ENCODE measurements at places on chromosomes 7 and 10. TPM values are rescaled to one million over a fixed set of nuclear protein-coding genes. Genes with fewer than 3 reads are reported as not detected.
A peak's percentile ranks its signal among the peaks of the same experiment; 100 is the strongest.

Gene TUBB8
- 0.50 TPM for total RNA-seq

Gene VIPR2
- total RNA-seq, result not detected

Gene POLD2
- total RNA-seq, result 53.3 TPM

Gene BTBD16
- total RNA-seq, result 0.11 TPM

Gene CCDC146
- total RNA-seq, result 44.9 TPM

Gene NPY4R
- total RNA-seq, result not detected

Gene TAS2R5
- total RNA-seq, result 3.5 TPM

Gene TMEM176B
- total RNA-seq, result 36.0 TPM

Gene PRKAR2B
- 9.0 TPM for total RNA-seq

Gene RAPGEF5
- total RNA-seq, result 32.1 TPM

Gene MINDY4
- 17.9 TPM for total RNA-seq

DNA sequence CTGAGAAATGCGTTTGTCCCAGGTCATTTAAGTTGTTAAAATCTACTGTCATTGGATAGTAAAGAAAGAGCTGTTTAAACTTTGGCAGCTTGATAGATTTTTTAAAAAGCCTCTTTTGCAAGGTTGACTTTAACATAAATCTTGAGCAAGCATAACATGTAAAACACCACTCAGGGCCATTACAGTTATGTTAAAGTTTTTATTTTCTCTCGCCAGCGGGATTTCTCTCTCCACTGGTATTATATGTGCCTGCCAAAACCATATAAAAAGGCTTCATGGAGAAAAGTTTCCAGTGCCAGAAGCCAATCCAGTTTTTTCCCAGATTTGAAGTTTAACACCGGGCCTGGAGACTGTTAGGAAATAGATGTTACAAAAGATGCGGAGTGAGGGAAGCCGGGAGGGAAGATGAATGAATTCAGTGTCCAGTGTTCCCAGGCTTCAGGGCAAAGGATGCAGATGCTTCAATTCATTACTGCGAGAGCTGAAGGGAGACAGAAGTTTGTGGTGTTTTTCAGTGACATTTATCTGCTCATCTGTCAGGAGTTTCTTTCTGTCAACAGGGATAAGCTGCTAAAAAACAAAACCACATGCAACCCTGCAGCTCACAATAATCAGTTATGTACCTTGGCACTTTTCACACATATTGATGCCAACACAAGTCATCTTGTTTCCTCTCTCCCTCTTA lies 155.5 kb downstream of the SPAG6 start:
- DNase-seq, result no peak

DNA sequence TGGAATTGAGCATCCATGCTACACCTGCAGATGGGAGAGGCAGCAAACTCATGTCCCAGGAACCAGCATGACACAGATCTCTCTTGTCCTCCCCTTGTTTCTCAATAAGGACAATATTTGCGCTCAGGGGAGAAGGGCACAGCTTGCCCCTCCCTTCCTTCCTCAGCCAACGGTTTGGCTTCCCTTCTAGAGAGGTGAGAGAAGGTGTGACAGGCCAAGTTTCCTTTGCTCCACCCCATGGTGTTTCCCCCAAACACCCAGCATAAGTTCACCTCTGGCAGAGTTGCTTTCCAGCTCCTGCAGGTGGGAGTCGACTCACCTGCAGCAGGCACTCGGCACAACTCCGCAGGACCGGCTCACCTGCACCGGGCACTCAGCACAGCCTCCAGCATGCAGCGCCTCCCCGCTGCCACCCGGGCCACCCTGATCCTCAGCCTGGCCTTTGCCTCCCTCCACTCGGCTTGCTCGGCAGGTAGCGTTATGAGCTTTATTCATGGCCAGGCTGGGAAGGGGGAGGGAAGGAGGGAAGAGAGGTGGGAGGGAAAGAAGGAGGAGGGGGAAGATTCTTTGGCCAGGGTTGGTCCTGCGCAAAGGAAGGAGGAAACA lies at the start of the genes ATP6V0A4 and TMEM213:
ATP6V0A4 (minus strand) TSS at position 482 of the 606 bp plus-strand sequence. CDS start 26,949 bp downstream, outside the sequence.
TMEM213 (plus strand) TSS at position 280 of the 606 bp plus-strand sequence; CDS start at position 391, 111 bp downstream.
- DNase-seq, result no peak

DNA sequence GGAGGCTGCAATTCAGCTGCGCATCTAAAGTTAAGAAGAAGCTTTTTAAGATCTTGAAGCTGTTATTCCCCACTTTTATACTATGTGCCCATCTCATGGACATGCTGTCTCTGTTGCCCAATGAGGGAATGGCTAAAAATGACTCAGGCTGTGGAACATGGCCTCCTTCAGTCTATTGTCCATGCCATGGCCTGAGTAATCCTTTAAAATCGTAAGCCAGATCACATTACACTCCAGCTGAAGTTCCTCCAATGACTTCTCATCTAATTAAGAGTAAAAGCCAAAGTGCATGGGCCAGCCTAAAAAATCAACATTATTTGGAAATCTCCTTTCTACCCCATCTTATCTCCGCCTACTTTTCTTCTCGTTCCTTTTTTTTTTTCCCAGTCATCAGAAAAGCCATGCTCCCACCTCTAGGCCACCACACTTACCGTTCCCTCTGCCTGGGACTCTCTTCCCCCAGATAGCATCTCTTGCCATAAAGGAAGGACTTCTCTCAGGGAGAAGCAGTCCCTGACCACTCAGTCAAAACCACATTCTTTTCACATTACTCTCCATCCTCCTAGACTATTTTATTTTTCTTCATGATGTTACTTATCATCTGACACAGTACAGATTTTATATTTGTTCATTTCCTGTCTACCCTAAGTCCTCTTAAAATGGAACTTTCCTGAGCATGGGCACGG lies 337.4 kb downstream of the PRPF18 start:
- DNase-seq, result no peak

- peak; percentile 79 for DNase-seq
Observed at GRCh38 chr7:63899691-63900393, 98.8 kb upstream of the ZNF722 start.

DNA sequence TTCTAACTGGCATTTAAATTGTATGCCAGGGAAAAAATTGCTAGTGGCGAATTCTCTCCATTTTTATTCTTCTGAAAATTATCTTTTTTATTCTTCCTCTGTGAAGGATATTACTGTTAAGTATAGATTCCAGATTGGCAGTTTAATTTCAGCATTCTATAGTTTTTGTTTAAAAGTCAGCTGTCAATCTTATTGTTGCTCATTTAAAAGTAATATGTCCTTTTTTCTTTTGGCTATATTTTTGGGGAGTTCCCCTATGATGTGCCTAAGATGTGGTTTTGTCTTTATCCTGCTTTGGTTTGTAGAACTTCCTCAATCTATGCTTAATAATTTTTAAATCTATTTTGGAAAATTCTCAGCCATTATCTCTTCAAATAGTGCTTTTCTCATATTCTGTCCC lies 135.9 kb downstream of the ARHGAP12 start:
- no peak for DNase-seq

DNA sequence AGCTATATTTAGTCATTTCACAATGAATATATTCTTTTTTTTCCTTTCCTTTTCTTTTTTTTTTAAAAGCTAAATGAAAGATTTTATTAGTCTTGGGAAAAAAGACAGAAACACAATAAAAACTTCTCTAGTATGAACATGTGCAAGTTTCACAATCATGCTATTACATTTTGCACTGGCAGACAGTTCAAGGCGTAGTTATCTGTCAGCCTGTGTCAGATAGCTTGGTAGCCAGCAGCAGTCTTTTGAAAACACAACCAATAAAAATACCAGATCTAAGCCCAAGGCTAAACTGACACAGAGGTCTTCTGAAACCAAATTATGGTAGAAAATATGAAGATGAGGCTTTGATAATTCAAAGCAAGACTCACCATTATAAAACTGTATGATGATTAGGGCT lies 205.8 kb upstream of the TEX47 start:
- DNase-seq, result no peak

- DNase-seq, result no peak
Observed at GRCh38 chr10:119642556-119643111, 8.5 kb upstream of the BAG3 start.

DNA sequence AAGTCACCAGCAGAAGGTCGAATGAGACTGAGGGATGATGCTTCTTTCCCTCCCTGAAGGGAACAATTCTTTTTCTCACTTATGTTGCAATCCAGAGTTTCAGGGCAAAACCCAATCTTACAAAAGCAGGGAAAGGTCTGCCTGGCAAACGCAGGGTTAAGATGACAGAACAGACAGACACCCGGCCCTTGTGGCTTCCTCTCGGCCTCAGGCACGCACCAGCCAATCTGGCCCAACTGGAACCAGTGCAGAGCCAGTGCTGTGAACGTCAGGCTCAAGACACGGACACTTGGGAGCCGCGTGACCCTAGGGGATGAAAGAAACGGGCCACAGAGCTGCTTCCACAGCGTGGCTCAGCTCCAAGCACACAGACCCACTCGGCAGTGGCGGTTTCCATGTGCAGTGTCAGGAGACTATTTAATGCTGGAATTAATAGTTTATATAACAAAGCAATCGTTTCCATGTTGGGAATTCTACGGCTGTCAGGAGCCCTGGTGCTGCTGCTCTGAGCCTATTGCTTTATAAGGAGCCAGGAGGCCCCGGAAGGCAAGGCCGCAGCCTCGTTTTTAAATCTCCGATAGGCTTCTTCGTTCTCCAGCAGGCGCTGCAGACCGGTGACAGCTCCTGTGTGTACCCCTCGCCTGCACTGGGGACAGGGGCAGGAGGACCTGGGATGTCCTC lies 198.4 kb downstream of the DIP2C start:
- no peak for DNase-seq

DNA sequence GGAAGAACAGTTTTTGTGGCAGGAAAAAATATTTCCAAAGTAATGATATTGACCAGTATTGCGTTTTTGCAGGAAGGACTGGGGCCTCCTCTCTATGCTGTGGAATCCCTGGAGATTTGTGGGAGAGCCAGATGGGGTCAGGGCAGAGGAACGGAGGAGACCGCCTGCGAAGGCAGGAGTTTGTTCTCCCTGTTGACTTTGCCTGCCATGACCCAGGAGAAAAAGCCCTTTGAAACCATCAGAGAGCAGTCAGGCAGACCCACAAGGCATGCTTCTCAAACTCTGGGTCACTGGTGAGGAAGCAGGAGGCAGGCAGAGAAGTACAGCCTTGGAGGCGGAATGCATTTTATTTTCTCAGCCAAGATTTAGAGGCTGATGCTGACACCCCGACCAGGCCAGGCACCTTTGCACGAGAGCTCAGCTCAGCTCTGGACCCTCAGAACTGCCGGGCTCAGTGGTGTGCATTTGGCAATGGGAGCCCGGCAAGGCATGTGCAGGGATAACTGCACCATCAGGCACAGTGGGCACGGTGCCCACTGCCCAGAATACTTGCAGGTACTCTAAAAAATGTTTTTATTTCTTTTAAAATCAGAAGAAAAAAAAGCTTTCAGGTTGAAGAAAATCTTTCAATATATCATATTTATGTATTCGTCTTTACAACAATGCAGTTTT lies 410.4 kb downstream of the RPS24 start:
- DNase-seq, result peak; percentile 46

GRCh38 chr7:50363327-50364060 lies 59.0 kb downstream of the IKZF1 start:
- no peak for DNase-seq

DNA sequence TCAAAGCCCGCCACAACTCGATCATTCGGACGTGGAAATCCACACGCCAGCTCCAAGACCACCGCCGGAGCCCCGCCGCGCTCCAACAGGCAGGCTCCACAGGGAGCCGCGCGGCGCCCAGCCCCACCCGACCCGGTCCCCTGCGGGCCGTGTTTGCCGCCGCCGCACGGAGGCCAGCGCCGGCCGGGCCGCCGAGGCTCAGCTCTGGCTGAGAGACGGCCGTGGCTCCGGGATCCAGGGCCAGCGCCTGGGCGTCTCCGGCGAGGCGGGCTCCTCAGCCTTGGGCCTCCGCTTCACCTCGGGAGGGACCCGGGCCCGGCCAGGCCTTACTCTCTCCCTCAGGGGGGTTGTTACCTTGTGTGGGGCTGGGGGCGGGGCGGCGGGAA lies 333 bp downstream of the SMNDC1 start:
- peak; percentile 36 for DNase-seq

- no peak for DNase-seq
Observed at GRCh38 chr7:16066805-16067459, 354.4 kb downstream of the CRPPA start.

- DNase-seq, result no peak
Observed at GRCh38 chr10:75828413-75828812, 397.0 kb downstream of the LRMDA start.

DNA sequence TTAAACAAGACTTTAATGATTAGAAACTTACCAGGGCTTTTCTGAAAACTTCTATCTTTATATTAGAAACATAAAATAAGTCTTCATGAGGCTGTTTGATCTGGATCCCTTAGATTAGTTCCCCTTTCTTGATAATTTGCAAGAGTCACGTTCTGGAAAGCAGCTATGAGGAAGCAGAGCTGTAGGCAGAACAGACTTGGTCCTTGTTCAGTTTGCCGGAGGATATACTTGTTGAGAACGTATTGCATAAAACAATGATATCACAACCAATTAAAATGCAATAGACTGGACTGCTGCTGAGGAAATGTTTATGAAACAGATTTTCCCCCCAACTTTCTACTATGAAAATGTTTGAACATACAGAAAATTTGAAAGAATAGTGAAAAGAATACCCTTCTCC lies 2.8 kb downstream of the SAMD9L start:
- no peak for DNase-seq

DNA sequence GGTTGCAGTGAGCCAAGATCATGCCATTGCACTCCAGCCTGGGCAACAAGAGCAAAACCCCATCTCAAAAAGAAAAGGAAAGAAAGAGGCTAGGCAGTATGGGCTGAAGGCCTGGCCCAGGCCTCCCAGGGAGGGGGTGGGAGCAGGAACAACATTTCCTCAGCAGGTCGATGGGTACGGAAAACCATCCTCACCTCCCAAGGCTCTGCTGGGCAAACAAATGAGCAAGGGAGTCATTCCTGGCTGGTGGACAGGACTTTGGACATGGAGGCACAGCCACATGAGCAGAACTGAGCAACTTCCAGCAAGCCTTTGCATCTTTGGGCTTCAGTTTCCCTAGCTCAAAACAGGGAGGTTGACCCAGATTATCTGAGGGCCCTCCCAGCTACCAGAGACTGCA lies 13.0 kb downstream of the OGDHL start:
- DNase-seq, result no peak

DNA sequence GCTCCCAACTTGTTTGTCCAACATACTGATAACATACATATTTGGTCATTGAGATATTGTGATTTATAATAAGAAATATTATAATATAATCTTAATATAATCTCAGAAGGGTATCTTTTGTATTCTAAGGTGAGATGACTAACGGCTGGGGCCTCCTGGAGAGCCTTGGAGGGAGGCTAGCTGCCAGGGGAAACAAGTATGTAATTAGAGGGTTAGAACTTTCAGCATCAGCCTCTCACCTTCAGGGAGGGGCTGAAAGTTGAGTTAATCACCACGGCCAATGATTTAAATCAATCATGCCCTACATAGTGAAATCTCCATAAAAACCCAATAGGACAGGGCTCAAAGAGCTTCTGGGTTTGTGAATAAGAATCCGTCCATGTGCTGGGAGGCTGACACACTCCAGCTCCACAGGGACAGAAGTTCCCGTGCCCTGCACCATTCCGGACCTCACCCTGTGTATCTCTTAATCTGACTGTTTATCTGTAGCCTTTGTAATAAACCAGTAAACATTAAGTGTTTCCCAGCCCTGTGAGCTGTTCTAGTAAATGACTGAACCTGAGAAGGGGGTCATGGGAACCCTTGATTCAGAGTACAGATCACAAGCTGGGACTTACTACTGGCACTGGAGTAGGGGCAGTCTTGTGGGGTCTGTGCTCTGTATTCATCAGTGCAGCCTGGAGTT lies 86.3 kb upstream of the STEAP1B start:
- DNase-seq, result no peak

- no peak for DNase-seq
Observed at GRCh38 chr10:18359812-18360211, 219.6 kb downstream of the CACNB2 start.

GRCh38 chr10:29512425-29512974 lies 122.3 kb downstream of the SVIL start:
- DNase-seq, result no peak

GRCh38 chr7:116951366-116952292 lies 1.7 kb upstream of the ST7 start:
- DNase-seq, result no peak

GRCh38 chr7:54632696-54633095 lies 90.5 kb downstream of the VSTM2A start:
- no peak for DNase-seq

Data from thyroid gland (tissue), 4 donors.